ENCODE measurements at places on chromosomes 7 and 10.

- no peak for DNase-seq
Observed at GRCh38 chr7:101555921-101556275, 73.2 kb downstream of the MYL10 start.

GRCh38 chr10:61702584-61702983 lies 39.9 kb downstream of the CABCOCO1 start:
- DNase-seq, result no peak

DNA sequence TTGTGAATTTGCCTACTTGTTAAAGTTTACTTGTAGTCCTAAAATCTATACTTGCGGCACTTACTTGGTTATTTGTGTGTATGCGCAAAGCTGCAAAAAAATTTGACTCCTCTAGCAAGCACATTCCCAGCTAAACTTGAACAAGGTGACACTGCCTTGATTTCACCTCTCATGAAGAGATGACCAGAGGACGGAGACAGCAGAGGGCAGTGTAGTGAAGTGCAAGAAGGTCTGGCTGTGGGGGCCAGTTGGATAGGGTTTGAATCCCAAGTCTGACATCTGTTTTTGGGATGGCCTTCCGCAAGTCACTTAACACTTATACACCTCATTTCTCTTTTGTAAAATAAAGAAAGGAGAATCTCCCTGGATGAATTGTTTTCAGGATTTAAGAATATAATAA lies 15.7 kb downstream of the SLK start:
- DNase-seq, result no peak

- no peak for DNase-seq
Observed at GRCh38 chr7:100884736-100885439, 4.6 kb downstream of the UFSP1 start.

GRCh38 chr10:124599588-124600050 lies 138.0 kb downstream of the LHPP start:
- no peak for DNase-seq

- DNase-seq, result no peak
Observed at GRCh38 chr7:43942997-43943396, 16.8 kb downstream of the UBE2D4 start.

DNA sequence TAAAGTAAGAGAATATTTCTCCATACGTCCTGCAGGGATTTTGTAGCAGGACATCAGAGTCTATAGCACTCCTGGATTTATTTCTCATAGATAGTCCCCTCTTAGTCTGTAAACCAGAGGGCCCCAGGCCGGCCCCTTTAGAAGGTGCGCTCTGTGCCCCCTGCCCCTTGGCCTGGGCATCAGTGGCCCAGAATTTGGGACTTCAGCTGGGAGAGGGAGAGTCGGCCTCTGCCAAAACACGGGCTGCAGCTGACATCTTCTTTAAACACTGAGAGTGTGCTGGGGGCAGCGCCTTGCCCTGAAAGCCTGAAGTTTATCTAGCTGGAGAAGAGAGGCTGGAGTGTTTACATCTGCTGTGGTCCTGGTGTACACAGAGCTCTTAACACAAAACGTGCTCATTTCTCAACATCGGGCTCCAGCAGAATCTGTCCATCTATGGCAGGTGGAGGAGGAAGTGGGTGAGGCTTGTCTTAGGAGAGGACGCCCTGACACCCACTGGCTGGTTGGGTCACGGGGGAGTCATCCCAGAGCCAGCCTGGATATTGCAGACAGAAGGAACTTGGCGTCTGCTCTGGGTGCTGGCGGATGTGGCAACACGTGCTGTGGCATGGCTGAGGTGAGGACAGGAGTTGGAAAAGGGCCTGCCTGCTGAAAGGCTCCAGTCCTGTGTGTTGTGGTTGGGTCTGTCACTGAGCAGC lies 5.0 kb upstream of the TACR2 start:
- DNase-seq, result no peak

- DNase-seq, result no peak
Observed at GRCh38 chr10:64209561-64209960, 688.4 kb downstream of the REEP3 start.

DNA sequence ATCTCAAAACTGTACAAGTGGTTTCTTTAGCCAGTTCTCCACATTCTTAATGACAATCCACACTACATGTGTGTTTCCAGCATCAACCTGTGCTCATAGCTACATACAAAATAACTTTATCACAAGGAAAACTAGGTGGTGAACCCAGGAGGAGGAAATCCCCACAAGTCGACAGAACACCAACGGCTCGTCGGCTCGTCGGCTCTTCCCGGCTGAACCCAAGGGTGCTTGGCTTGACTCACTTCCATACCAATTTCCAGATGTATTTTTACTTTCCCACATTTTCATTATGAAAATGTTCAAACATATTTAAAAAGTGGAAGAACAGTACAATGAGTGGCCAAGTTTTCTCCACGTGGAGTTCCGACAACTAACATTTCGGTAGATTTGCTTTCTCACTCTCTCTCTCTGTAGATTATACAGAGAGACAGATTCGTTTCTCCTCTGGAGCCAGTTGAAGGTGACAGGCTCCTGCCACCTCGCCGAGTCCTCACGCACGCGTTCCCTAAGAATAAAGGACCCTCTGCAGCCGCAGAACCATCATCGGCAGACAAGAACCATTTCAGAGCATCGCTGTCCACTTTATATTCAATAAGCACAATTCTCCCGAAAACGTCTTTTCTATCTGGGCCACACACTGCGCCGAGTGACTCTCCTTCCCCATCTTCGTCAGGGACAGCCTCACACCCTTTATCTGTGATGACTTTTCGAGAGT lies 53.3 kb downstream of the DIP2C start:
- no peak for DNase-seq

DNA sequence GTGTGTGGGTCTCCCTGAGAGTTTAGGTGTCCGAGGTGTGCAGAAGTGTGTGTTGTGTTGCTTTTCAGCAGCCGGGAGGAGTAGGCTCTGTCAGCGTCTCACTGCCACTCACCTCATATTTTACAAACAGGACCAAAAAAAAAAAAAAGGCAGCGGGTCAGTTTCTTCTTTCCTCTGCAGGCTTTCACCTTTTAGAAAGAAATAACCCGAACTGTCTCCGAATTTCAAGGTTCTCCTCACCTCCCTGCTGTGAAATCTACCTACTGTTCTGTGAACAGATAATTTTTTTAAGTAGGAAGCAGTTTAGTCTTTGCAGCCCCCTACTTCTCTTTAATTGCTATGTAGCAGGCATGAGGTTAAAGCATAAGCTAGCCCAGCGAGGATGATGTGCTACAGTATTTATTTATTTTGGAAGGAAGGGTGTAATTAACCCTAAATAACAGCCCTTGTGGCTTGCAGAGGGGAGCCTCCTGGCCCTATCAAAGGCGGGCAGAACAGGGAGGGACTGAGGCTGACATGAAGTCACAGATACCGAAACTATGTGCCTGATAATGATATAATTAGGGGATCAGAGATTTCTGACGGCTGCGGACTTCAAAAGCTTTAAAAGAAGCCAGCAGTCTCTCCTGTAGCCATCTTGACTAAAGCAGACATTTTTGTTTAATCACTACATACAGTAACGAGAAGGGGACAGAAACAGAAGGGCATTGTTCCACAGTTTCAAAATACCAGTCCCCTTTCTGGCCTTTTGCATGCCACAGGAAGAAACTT lies 1.6 kb downstream of the BAMBI start:
- DNase-seq, result peak; percentile 62

- no peak for DNase-seq
Observed at GRCh38 chr7:116740231-116740630, 68.2 kb downstream of the MET start.

- no peak for DNase-seq
Observed at GRCh38 chr7:130966246-130967009, 232.4 kb upstream of the KLF14 start.

DNA sequence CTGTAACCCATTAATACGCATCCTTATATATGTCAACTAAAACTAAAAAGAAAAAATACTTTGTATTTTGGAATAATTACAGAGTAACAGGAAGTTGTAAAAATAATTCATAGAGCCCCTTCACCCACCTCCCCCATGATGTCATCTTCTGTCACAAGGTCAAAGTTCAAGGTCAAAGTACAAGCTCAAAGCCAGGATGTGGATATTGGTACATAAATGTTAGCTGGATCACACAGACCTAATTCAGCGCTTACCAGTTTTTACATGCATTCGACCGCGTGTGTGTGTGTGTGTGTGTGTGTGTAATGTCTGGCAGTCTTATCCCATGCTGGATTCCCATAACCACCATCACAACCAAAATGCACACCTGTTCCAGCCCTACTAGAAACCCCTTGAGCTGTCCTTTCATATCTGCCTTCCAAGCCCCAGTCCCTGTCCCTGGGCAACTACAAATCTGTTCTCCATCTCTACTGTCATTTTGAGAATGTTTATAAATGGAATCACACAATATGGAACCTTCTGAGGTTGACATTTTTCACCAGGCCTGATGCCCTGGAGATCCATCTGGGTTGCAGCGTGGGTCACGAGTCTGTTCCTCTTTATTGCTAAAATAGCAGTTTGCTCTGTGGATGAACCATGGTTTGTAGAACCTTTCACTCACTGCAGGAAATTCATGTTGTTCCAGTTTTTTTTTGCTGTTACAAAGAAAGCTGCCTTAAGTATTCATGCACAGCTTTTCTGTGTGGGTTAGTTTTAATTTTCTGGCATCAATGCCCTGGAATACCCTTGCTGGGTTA lies 153.6 kb upstream of the PITRM1 start:
- no peak for DNase-seq

DNA sequence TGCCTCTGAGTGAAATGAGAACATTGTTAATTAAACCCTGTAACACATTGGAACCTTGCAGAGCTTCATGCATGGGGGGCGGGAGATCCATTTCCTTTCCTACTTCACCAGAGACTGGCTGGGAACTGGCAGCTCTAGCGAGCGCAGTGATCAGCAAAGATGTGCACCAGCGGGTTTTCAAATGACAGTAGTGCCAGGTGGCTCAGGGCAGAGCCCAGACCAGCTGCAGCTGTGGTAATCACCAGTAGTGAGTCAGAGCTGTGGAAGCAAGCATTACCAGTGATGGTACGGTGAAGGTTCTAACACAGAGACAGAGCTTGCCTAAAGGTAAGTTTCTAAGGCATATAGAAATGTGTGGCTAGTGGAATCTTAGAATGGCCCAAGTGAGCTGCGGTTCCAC lies 1009.7 kb upstream of the CELF2 start:
- no peak for DNase-seq

DNA sequence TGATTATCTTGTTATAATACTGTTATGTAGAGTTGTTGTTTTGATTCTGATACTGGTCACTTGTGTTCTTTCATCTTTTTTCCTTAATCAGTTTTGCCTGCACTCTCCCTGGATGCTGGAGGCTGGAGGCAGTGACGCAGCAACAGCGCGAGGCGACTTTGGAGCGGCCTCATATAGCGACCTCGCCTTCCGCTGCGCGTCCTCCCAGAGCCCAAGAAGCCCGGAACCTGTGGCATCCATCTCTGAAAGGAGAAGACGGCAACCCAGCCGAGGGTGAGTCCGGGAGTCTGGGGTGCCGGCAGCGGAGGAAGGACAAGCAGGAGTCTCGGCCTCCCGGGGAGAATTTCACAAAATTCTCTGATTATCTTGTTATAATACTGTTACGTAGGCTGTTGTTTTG lies 161.2 kb downstream of the ZNF33B start:
- DNase-seq, result no peak

DNA sequence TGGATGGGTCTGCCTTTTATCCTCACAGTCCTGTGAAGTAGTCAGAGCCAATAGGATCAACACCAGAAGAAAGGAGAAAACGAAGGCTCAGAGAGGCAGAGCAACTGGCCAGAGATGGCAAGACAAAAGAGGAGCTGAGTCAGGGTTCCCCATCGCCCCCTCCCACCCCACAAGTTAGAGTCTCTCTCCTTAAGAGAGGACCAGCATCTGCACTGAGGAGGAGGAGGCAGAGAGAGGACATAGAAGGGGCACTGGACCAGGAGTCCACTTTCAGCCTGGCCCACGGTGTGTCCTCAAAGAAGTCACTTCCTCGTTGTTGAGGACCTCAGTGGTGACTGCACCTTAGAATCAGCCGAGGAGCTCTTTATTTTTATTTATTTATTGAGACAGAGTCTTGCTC lies 11.6 kb downstream of the SPOCK2 start:
- no peak for DNase-seq

DNA sequence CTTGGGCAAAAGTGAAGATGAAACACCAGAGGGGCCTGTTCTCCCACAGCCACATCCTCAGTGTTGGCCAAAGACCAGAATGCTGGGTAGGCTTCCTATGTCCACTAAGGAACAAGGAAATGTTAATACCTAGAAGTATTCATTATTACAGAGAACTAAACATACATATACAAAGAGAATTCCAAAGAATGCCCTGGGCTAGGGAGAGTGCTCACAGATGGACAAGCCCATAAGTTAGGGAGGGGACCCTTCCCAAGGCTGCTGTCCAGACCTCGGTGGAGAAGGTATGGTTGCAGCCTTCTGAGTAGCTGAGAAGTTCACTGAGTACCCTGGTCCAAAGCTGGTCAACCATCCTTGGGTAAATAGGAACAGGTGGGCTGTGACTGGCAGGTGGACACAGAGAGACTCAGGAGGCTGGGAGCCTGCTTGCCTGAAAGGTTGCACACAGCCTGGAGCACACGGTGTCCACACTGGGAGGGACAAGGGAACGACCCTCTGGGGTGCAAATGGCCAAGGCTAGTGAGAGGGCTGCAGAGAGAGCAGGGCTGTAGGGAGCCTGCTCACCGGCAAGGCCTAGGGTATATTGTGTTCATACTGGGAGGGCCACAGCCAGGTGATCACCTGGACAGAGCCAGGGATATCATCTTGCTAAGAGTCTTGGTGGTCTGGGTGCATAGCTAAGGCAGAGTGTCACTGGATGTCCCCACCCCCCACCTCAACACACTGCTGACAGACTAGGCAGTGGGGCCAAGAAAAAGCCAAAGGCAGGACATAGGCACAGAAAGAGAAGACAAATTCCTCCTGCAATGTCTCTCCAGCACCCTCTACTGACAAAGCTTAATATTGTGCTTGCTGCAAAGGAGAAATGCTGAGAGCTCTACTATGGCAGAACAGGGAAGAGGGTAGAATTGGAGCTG lies 40.3 kb downstream of the CPVL start:
- peak; percentile 92 for DNase-seq

- no peak for DNase-seq
Observed at GRCh38 chr7:38318241-38318640, 44.8 kb upstream of the TARP start.

DNA sequence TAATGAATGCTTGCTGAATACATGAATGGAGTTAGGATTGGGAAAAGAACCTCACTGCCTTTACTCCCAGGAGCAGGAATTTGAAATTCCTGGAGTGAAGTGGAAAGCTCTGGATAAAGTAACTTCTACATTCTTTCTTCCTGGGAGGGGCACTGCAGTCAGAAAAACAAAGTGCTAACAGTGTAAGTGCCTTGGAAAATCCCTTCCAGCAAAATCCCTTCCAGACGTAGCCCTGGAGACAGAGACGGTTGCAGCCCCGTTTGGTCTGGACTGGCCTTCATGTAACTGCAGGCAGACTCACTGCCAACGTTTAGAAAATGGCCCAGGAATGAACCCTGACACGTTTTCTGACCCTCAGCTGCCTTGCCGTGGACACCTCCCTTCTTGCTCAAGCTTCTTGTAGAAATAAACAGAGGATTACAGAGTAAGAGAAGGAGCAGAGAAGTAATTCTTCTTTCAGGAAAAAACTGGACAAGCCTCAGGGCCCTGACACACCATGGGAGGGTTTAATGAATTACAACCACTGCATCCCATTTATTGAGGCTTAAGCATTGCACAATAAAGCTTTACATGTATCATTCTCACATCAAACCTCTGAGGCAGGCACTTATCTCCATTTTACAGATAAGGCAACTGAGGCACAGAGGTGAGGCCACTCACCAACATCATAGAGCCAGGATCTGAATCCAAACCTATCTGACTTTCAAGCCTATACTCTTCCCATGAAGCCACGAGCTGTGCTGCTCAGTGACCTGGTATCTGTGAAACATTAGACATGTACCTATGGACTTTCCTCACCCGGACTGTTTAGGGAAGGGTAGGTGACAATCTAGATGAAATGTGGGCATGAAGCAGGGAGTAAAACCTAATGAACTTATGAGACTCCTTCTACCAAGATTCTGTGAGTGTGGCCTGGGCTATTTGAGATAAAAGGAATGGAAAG lies 7.8 kb downstream of the ITPRIP start:
- peak; percentile 62 for DNase-seq

Measured in eye (tissue), 1 donor.